ENCODE measurements at places on chromosomes 11 and 22.

DNA sequence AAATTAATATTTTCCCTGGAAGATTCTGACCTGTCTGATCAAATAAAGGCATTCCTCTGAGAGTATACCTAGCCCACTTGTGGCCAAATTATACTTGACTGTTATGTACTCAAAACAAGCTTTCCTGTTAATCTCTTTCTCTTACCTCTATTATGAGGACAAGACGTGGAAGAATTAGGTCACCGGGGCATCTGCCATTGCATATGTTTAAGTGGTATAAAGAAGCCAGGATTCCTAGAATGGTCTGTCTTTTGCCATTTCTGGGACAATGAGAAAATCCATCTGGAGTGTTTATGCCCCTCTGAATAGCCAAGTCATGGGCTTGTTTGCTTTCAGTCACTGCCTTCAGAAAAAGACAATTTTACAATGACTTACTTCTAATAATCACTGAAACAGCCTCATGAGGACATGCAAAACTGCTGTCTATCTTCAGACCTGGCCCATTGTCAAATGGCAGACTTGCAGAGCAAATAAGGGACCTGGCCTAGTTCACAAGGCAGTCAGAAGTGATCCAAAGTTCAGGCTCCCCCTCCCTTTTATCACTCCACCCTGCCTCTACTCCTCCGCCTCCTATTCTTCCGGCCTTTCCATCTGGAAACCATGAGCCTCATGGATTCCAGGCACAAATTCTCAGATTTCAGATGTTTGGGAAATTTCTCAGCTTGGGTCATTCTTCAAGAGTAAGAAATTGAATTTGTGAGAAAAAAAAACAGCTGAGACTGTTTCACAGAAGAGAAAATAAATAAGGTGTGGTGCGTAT lies 128.1 kb upstream of the LDLRAD3 start:
- no peak for DNase-seq

DNA sequence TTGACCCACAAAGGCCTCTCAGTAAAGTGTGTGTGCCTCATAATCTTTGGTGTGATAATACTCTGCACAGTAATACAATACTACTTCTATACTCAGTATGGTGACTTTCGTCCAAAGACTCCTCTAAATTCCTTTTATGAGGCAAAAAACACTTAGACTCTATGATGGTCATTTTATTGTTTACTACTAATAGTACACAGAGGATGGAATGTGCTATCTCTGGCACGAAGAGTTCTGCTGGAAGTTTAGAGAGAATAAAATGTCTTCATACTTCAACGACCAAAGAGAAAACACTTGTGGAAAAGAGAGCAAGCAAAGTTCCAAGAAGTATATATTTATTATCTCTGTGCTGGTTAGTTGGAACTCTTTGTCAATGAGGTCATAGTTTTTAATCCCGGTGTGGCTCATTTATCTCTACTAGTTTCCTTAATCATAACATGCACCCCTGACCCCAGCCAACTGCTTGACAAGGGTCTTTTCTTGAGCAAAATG lies 7.5 kb upstream of the CSTF3 start:
- no peak for DNase-seq

GRCh38 chr11:130480186-130480585 lies 31.7 kb downstream of the ADAMTS15 start:
- no peak for DNase-seq

- no peak for DNase-seq
Observed at GRCh38 chr22:35560366-35560765, 19.7 kb downstream of the RASD2 start.

DNA sequence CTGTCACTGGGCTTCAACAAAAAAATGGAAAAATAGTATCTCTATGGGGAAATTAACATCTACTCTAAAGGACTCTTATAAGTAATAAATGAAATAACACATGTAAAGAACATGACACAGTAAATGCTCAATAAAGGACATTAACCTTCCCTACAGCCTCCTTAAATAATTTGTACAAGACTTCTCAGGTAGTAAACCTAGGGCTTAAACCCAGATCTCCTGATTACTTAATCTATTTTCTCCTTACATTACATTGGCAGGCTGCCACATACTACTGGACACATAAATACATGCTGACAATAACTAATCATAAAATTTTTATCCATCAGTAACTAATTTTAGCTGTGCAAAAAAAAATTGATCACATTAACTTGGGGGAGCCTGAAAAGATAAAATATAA lies 4.9 kb downstream of the AMBRA1 start:
- DNase-seq: no peak
